Breast epithelium (tissue), 4 donors: ENCODE measurements at places on chromosomes 6 and 20. TPM values are rescaled to one million over a fixed set of nuclear protein-coding genes. Genes with fewer than 3 reads are reported as not detected.

DNA sequence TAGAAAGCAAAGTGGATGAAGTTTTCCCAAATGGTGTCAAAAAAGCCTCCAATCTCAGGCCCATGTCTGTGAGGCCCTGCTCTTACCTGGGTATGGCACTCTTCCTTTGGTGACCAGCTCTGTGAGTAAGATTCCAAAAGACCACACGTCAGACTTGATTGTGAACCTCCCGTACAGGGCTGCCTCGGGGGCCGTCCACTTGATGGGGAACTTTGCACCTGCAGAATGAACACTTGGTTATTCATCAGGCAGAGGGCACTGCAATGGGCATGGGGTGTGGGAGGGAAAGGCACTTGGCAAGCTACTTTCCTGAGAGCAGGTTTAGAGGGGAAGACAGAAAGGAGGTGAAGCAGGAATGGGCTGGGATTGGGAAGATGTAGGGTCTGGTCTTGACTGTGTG lies 68.7 kb upstream of the TRAF3IP2 start:
- no peaks in the 10 kb centered on the region for H3K27me3 ChIP-seq
- H3K27ac ChIP-seq: no peak overlapping the region
- H3K4me3 ChIP-seq: no peak overlapping the region
- no peaks in the 10 kb centered on the region for H3K4me1 ChIP-seq
- no peaks in the 10 kb centered on the region for H3K36me3 ChIP-seq
- DNase-seq: no peak

GRCh38 chr6:27517928-27518787 lies 45.3 kb upstream of the ZNF184 start:
- peaks cover 15% of the 10 kb centered on the region for H3K27me3 ChIP-seq
- no peaks in the 10 kb centered on the region for H3K4me1 ChIP-seq
- no peaks in the 10 kb centered on the region for H3K36me3 ChIP-seq
- peak overlapping the region; percentile 94 for H3K27ac ChIP-seq
- no peak for DNase-seq

- H3K27me3 ChIP-seq: no peaks in the 10 kb centered on the region
- H3K36me3 ChIP-seq: no peaks in the 10 kb centered on the region
- no peak for DNase-seq
- H3K27ac ChIP-seq: no peak overlapping the region
- H3K4me3 ChIP-seq: no peak overlapping the region
Observed at GRCh38 chr20:1872459-1873097, 22.6 kb upstream of the SIRPA start.

GRCh38 chr20:11261533-11262000 lies 587.8 kb upstream of the JAG1 start:
- no peaks in the 10 kb centered on the region for H3K36me3 ChIP-seq
- H3K4me1 ChIP-seq: no peaks in the 10 kb centered on the region
- no peak for DNase-seq
- H3K27me3 ChIP-seq: no peaks in the 10 kb centered on the region

DNA sequence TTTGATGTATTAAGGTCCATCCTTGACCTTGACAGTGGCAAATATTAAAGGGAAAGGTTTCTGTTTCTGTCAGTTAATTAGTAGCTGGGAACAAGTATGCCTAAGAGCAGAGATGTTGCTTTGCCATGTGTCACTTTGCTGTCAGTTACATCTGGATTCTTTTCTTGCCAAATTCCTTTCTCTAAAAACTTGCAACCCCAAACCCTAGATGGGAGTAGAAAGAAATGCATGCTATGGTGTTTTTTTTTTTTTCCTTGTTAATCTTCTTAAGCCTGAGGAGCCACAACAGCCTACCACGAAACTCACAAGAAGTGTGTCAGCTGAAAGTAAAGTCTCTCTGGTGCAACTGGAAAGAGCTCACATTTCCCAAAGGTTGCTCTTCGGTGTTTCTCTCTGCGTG lies 18.0 kb upstream of the CLDN20 start:
- no peaks in the 10 kb centered on the region for H3K27me3 ChIP-seq
- H3K4me3 ChIP-seq: no peak overlapping the region
- no peak for DNase-seq
- H3K4me1 ChIP-seq: no peaks in the 10 kb centered on the region
- no peaks in the 10 kb centered on the region for H3K36me3 ChIP-seq

DNA sequence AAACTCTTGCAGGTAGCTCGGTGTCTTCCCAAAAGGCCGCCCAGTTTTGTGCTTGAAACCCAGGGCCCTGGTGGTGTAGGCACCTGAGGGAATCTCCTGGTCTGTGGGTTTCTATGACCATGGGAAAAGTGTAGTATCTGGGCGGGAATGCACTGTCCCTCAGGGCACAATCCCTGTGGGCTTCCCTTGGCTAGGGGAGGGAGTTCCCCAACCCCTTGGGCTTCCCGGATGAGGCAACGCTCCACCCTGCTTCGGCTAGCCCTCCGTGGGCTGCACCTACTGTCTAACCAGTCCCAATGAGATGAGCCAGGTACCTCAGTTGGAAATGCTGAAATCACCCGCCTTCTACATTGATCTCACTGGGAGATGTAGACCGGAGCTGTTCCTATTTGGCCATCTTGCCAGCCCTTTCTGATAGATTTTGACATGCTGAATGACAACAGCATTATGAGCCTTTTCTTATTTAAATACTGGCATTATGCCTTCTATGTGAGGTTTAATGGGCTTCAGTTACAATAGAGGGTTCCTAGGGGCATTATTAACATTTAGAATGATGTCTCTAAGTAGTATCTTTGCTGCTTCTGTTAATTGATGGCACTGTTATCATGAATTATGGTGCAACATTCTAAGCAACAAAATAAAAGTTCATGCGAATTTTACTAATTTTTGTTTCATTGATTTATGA lies 133.7 kb upstream of the FLRT3 start:
- no peak overlapping the region for H3K27ac ChIP-seq
- no peak for DNase-seq
- no peaks in the 10 kb centered on the region for H3K36me3 ChIP-seq
- no peaks in the 10 kb centered on the region for H3K27me3 ChIP-seq
- H3K4me1 ChIP-seq: no peaks in the 10 kb centered on the region

- no peak overlapping the region for H3K4me3 ChIP-seq
- no peaks in the 10 kb centered on the region for H3K4me1 ChIP-seq
- H3K27ac ChIP-seq: no peak overlapping the region
- H3K27me3 ChIP-seq: no peaks in the 10 kb centered on the region
- no peaks in the 10 kb centered on the region for H3K36me3 ChIP-seq
- DNase-seq: no peak
Observed at GRCh38 chr20:57980506-57980905, 247.9 kb downstream of the ANKRD60 start.

GRCh38 chr6:106415921-106416320 lies 55.4 kb downstream of the CRYBG1 start:
- no peaks in the 10 kb centered on the region for H3K36me3 ChIP-seq
- no peaks in the 10 kb centered on the region for H3K27me3 ChIP-seq
- H3K4me1 ChIP-seq: no peaks in the 10 kb centered on the region
- H3K4me3 ChIP-seq: no peak overlapping the region
- H3K27ac ChIP-seq: peak overlapping the region; percentile 48
- DNase-seq: no peak

DNA sequence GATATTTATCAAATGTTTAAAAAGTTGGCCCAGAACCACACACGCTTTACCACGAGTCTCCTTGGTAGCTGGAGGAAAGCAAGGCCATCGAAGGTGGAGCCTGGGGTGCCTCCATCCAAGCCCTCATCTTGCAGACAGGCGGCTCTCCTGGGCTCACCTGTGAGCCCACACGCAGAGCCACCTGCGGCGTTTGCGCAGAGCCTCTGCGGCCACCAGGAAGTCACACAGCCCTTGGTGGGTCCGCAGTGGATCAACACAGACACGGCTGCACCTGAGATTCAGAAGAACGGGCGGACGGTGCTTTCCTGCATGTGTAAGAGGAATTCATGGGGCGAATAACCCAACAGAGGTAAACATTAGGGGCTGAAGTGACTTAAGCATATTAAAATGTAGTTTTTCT lies 24.5 kb upstream of the SMOC2 start:
- H3K27me3 ChIP-seq: no peaks in the 10 kb centered on the region
- no peak for DNase-seq
- H3K36me3 ChIP-seq: no peaks in the 10 kb centered on the region
- H3K4me1 ChIP-seq: no peaks in the 10 kb centered on the region

Gene SCUBE3
- total RNA-seq: 0.33 TPM

DNA sequence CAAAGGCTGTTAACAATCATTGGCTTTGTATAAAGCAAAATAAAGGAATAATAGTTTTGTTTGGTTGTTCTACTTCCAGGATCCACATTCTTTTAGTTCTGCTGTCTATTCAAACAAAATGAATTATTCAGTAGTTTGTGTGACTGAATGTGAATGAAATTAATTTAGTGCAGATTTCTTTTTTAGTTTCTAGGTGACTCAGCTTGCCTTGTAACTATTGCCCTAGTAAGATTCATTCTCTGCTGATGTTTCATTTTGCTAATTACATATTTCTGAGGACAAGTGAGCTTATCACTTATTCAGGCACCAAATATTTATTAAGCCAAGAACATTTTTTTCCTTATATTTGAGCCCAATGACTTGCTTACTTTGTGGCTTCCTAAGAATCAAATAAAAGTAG lies 46.5 kb upstream of the RIPOR2 start:
- H3K4me3 ChIP-seq: no peak overlapping the region
- H3K27ac ChIP-seq: no peak overlapping the region
- no peaks in the 10 kb centered on the region for H3K27me3 ChIP-seq

GRCh38 chr6:77482981-77483380 lies 19.7 kb upstream of the HTR1B start:
- H3K36me3 ChIP-seq: no peaks in the 10 kb centered on the region
- no peak for DNase-seq
- H3K4me3 ChIP-seq: no peak overlapping the region
- H3K27me3 ChIP-seq: no peaks in the 10 kb centered on the region
- no peak overlapping the region for H3K27ac ChIP-seq

DNA sequence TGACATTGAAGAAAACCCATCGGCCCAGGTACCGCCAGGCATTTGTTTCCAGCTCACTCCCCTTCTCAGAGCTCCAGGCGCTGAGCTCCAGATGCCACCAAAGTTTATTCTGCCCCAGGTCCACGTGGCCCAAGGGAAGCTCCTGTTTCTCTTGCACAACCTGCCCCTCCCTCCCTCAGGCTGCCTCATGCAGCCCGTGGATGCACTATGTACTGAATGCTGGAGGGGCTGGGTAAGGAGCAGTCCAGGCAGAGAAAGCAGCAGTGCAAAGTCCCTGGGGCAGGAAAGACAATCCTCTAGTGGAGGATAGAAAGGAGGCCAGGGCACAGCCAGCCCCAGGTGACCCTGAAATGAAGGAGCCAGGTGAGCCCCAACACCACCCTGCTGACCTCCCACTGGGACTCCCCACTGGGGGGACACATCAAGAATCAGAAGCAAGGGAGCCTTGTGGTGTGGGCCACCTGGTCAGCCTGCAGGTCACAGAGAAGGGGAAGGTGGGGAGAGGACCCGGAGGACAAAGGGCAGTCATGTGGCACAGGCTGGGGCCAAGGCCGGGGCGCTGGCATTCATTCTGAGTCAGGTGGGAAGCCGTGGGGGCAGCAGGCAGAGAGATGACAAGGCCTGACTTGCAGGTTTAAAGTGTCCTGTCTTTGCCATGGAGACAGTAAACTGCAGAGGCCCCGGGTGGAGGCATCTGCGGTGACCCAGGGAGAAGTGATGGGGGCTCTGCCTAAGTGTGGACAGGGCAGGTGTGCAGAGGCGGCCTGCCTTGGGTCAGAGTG lies 230.1 kb downstream of the PREX1 start:
- no peaks in the 10 kb centered on the region for H3K27me3 ChIP-seq
- H3K4me3 ChIP-seq: no peak overlapping the region
- no peaks in the 10 kb centered on the region for H3K4me1 ChIP-seq
- no peak overlapping the region for H3K27ac ChIP-seq
- no peaks in the 10 kb centered on the region for H3K36me3 ChIP-seq

Gene ZSWIM1
- 7.5 TPM for total RNA-seq

Gene IDH3B
- 115 TPM for total RNA-seq

DNA sequence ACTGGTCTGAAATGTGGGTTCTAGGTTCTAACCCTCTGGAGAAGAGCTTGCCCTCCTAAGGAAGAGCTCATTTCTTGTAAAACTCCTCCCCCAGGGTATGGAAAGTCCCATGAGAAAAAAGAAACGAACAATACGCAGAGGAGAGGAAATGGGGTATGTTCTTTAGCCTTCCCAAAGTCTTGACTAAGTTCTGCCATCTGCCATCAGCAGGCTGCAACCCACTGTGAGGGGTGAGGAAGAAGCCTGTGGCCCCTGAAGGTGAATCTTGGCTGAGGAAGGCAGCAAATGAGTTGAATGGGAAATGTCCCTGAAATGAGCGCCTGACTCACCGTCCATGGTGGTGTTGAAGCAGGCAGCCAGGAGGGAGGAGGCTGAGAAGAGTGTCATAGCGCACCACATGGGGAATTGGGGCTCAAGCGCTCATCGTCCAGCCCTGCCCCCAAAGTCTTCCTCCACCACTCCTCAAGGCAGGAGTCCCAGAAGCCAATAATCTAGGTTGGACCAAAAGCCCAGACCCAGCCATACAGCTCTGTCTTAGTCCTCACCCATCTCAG lies 10.4 kb upstream of the MATN4 start:
- no peak for DNase-seq
- H3K36me3 ChIP-seq: no peaks in the 10 kb centered on the region
- H3K4me1 ChIP-seq: no peaks in the 10 kb centered on the region
- peaks cover 3% of the 10 kb centered on the region for H3K27me3 ChIP-seq
- H3K27ac ChIP-seq: no peak overlapping the region

GRCh38 chr6:135675862-135676261 lies 175.6 kb upstream of the PDE7B start:
- H3K4me1 ChIP-seq: no peaks in the 10 kb centered on the region
- no peaks in the 10 kb centered on the region for H3K36me3 ChIP-seq
- no peaks in the 10 kb centered on the region for H3K27me3 ChIP-seq
- H3K27ac ChIP-seq: no peak overlapping the region
- no peak overlapping the region for H3K4me3 ChIP-seq
